Gastrocnemius medialis (tissue), 4 donors: ENCODE measurements at places on chromosomes 7 and 10. TPM values are rescaled to one million over a fixed set of nuclear protein-coding genes. Genes with fewer than 3 reads are reported as not detected.

IKZF1 gene
- 2.3 TPM for total RNA-seq

HOXA3 gene
- 2.3 TPM for total RNA-seq

PROSER2 gene
- total RNA-seq: 0.88 TPM

COL17A1 gene
- 0.63 TPM for total RNA-seq

DNA sequence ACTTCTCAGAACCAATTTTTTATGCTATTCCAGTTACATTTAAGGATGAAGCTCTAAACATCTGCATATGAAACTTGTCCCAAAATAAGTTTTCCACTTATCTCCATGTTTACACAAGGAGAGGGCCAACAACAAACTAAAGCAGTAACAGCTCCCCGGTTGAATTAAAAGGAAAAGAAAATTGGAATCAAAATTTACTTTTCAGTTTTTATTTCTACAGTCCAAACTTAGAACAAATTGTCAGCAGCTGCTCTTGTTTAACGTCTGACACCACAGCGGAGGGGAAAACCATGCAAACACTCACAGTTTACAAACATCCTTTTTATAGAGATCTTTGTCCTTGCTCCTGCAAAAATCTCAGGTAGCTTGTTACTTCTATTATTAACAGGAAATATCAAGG lies 101.3 kb downstream of the COL28A1 start:
- H3K4me3 ChIP-seq: no peak overlapping the region
- no peak overlapping the region for H3K27ac ChIP-seq
- no peak for DNase-seq
- no peaks in the 10 kb centered on the region for H3K4me1 ChIP-seq
- no peaks in the 10 kb centered on the region for H3K36me3 ChIP-seq

- DNase-seq: no peak
- no peaks in the 10 kb centered on the region for H3K36me3 ChIP-seq
- H3K4me1 ChIP-seq: no peaks in the 10 kb centered on the region
- H3K27ac ChIP-seq: no peak overlapping the region
- H3K4me3 ChIP-seq: no peak overlapping the region
- no peaks in the 10 kb centered on the region for H3K27me3 ChIP-seq
Observed at GRCh38 chr10:60606343-60607080, 171.8 kb upstream of the CDK1 start.

GRCh38 chr10:92737484-92737883 lies 47.7 kb downstream of the HHEX start:
- H3K27ac ChIP-seq: no peak overlapping the region
- no peak overlapping the region for H3K4me3 ChIP-seq
- DNase-seq: no peak
- no peaks in the 10 kb centered on the region for H3K27me3 ChIP-seq

GRCh38 chr10:60208676-60209269 lies 180.9 kb downstream of the ANK3 start:
- H3K4me3 ChIP-seq: no peak overlapping the region
- DNase-seq: no peak
- peaks cover 4% of the 10 kb centered on the region for H3K4me1 ChIP-seq
- H3K36me3 ChIP-seq: no peaks in the 10 kb centered on the region
- no peaks in the 10 kb centered on the region for H3K27me3 ChIP-seq

- no peaks in the 10 kb centered on the region for H3K4me1 ChIP-seq
- H3K27ac ChIP-seq: no peak overlapping the region
- DNase-seq: no peak
- H3K36me3 ChIP-seq: no peaks in the 10 kb centered on the region
Observed at GRCh38 chr10:77670817-77671443, 33.3 kb upstream of the KCNMA1 start.

DNA sequence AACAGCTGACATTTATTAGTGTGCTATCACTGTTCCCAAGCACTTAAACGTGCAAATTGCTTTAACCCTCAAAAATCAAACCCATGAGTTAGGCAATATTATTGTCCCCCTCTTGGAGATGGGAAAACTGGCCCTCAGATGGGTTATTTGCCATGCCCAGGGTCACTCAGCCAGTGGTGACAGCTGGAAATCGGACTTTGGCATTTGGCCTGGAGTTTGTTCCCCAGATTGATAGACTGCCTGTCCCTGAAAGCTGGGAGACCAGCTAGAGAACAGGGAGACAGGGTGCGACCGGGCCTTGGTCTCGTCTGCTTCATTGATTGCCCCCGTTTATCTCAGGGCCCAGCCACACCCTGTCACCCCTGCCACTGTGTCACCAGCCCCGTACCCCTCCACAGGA lies 366.3 kb upstream of the GALNT17 start:
- no peak overlapping the region for H3K4me3 ChIP-seq
- H3K27me3 ChIP-seq: no peaks in the 10 kb centered on the region
- DNase-seq: no peak
- H3K36me3 ChIP-seq: no peaks in the 10 kb centered on the region

- H3K4me1 ChIP-seq: no peaks in the 10 kb centered on the region
- H3K4me3 ChIP-seq: no peak overlapping the region
- no peaks in the 10 kb centered on the region for H3K36me3 ChIP-seq
- H3K27ac ChIP-seq: no peak overlapping the region
Observed at GRCh38 chr7:63040336-63040735, 958.3 kb upstream of the ZNF722 start.
